T-cell (primary cell): ENCODE measurements at places on chromosomes 7 and 10.

GRCh38 chr7:151792086-151792485, 84.8 kb downstream of the PRKAG2 start:
- DNase-seq, result no peak

- DNase-seq, result no peak
Measured at GRCh38 chr7:90777041-90777440, 180.9 kb downstream of the CDK14 start.

GRCh38 chr10:97157578-97158095, 28.1 kb downstream of the SLIT1 start:
- no peak for DNase-seq

GRCh38 chr10:11493646-11494045, 117.8 kb downstream of the USP6NL start:
- DNase-seq, result no peak

DNA sequence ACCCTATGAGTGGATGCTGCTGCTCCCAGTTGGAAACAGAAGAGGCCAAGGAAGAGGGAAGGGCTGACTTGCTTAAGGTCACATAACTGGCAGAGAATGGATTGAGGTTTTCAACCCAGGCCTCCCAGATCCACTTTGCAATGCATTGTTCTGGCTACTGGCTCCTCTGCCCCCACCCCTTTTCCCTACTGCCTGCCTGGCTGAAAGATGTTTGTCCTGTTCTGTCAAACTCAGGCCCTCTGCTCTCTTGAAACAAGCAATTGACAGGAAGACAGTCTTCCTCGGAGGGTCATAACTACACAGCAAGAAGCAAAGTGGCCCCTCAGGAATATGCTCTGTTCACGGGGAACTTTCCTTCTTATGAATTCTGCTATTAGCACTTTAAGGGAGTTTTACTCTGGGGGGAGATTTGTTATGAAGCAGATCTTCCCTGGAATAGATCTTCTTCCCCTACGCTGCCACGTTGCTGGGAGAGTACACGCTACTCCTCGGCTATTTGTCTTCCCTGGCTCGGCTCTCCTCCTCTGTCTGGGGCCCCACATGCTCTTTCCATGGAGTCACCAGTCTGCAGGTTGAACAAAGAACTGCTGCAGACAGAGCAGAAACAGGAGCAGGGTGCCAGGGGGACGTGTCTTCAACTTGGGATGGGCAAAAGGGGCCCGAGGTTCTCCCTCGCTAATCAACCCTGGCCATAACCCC, 436.1 kb downstream of the TYW1 start:
- no peak for DNase-seq

DNA sequence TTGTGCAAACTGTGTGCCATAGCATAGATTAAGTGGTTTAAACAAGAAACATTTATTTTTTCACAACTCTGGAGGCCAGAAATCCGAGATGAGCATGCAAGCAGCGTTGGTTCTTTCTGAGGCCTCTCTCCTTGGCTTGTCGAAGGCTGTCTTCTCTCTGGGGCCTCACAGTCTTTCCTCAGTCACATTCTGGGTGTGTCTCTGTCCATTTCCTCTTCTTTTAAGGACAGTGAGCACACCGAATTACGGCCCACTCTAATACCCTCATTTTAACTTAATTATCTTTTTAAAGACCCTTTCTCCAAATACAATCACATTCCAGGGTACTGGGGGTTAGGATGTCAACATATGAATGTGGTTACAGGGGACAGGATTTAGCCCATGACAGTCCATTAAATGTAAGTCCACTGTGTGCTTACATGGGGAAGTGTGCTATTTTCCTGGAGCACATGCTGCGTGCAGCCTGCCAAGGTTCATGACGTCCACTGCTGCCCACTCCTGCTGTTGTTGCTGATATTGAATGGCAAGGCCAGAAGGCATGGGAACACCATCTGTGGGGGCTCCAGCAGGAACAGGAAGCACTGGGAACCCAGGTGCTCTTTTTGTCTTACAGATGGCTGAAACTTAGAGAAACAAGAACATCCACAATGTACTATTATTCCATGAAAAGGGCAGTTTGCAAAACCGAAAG, 365.5 kb downstream of the GALNT17 start:
- no peak for DNase-seq

DNA sequence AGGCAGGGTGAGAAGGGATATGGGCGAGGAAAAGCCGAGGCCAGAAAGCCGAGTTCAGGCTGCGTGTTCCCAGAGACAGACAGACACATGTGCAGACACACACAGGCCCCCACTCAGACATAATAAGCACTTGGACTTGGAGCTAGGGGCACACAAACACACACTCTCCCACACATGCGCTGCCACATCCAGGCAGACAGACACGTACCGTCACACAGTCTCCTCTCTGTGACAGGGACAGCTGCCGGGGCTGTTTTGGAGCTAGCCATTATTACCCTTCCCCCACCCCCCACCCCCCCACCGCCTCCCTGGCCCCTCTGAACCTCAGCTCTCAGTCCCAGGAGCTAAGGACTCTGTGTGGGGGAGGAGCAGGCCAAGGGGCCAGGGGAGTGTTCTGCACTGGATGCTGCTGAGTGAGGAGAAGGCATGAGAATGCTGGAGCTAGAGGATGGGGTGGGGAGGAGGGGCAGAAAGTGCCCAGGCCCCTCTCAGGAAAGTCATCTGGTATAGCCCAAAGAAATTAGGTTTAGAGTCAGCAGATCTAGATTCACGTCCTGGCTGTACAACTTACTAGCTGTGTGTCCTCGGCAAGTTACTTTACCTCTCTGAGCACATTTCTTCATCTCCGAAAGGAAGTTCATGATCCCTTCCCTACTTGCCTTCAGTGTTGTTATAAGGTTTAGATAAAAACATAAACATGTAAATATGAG, 6.3 kb downstream of the PITX3 start:
- no peak for DNase-seq

- DNase-seq, result no peak
Measured at GRCh38 chr7:40468891-40469864, 334.4 kb downstream of the SUGCT start.

GRCh38 chr7:38292442-38292841, 19.0 kb upstream of the TARP start:
- no peak for DNase-seq

DNA sequence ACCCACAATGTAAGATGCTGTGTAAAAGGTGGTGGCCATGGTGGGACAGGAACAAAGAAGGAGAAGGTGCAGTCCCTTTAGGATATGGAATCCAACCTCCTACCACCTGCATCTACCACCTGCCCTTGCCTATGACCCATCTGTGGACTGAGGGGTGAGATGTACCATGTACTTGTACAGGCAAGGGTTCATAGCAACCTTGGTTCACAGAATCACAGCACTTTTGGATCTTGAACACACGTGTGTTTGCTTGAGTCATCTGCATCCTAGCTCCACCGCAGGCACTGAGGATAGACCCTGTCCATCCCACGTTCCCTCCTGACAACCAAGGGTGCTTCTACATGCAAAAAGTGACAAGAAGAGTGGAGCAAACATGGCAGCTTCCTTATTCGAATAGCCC, 162.3 kb downstream of the GFRA1 start:
- no peak for DNase-seq

GRCh38 chr10:93703066-93703465, 674 bp upstream of the FRA10AC1 start:
- no peak for DNase-seq
